ENCODE measurements at places on chromosomes 2 and 18.

DNA sequence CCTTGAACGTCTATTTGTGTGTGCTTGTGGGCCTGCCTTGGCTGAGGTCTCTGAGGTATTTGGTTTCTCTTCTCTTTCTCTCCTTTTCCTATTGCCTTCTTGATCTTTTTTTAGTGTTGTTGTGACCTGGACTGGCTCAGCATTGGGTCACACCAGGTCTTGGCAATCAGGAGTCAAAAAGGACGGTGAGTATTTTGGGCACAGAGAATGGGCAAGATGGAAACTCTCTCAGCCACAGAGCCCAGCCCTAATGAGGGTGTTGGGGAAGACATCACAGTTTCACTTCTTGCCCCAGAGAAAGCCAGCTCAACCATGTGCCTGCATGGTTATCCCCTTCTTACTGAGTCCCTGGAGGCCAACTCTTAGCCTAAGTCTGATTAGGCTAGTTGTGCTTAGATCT is 13.7 kb upstream of the INO80C start:
- no peak for DNase-seq

GRCh38 chr2:30237966-30238800 is 6.8 kb downstream of the LBH start:
- DNase-seq = no peak

DNA sequence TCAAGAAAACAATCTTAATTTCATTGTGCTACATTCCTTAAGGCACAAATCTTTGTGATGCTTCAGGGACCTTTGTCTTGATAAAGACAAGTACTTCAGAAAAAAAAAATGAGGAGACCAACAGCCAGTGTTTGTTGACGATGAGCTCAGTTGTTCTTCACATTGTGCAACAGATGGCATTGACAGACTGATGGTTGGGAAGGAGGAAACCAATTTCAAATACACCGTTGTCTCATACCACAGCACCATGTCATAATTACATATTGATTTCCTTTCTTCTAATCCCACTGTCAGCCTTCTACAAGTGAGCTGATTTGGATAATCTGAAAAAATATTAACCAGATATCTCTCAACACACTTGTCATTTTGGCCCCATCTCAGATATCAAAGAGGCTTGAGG is 53.7 kb upstream of the GRB14 start:
- no peak for DNase-seq

DNA sequence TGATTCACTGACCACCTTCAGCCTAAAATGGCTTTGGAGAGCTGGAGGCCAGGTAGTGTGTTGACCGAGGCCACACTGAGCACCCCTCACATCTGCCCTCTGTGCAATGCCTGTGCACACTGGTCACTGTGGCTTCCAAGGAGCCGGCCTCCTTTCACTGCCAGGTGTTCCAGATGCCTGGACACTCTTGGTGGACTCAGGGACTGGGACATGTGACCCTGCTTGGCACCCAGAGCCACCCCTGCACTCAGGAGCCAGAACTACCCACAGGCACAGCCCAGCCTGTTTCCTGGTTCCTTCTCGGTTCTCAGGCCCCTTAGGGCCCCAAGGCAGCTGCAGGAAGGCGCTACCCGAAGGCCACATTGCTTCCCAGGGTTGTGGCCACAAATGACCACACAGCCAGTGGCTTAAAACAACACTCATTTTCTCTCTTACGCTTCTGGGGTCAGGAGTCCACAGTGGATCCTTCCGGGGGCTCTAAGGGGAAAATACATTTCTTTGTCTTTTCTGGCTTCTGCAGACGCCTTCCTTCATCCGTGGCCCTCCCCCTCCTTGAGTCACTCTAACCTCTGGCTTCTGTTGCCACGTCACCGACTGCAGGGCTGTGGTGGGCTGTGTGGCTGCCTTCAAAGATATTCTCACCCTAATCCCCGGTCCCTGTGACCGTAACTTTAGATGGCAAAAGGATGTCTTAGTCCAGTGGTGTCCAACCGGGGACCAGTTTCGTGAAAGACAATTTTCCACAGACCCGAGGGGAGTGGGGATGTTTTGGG is 78.6 kb downstream of the ASB1 start:
- DNase-seq = no peak

GRCh38 chr2:96618596-96619283 is 19.4 kb downstream of the KANSL3 start:
- no peak for DNase-seq

GRCh38 chr2:201926067-201926466 is 107.6 kb upstream of the FZD7 start:
- no peak for DNase-seq

DNA sequence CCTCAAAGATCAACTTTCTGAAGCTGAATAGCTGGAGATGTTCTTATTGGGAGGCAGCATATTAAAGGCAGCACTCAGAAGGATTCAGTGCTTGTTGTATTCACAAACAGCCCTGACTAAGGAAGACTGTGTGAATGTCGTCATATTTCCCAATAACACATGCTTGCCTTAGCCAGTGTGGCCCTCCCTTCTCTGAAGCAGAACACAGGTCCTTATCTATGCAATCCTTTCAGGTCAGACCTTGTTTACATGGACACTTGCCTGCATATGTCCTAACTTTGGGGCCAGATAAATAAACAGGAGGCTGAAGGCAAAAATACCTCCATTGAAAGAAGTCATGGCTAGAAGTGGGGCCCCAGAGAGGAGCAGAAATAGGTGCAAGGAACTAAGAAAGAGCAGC is 97.2 kb downstream of the SLC4A3 start:
- DNase-seq = no peak

DNA sequence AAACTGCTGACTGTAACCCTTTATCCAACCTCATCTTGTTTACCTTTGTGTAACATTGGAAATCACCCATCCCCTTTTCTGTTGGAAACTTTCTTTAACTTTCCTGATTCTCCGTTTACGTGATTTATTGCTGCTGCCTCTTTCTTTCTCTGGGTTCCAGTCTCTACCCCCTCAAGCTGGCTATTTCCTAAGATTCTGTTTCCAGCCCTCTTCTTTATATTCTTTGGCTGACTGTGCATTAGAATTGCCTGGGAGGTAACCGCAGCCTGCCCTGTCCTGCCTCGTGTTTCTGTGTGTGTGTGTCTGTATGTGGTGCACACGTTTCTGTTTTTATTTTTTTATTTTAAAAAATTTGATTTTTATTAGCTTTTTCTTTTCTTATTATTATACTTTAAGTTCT is 229.2 kb downstream of the PLCL1 start:
- DNase-seq = no peak

DNA sequence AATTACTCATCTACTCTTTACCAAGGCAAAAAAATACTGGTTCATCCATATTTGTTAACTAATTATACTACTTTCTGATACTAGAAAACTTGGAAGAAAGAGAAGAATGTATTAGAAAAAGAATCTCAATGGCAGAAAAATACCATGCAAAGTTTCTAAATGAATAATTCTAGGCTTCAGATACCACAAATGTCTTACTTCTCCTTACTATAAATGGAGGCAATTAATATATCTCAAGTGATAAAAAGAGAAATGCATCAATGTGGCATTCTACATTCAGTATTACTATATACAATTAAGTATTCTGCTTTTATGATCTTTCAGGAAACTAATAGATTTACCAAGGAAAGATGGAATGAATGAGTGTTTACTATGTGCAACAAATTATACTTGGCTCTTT is 85.5 kb downstream of the ITSN2 start:
- DNase-seq = no peak

DNA sequence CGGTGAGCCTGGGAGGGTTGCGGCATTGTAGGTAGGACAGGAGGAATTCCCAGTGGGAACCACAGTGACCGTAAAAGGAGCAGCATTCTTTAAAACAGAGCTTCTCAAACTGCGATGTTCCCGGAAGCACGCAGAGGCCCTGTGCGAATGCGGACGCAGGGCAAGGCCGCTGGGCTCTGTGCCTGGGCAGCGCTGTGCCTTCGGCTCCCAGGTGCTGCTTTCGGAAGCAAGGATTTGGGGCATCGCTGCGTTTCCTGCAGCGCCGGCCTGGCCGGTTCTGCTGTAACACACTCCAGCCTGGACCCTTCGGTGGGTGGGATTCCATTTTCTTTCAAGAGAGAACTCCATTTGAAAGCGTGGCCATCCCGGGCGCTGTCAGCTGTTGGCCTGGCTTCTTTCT is 118.6 kb downstream of the PTGR3 start:
- no peak for DNase-seq

GRCh38 chr2:19841918-19842693 is 59.7 kb downstream of the TTC32 start:
- no peak for DNase-seq

DNA sequence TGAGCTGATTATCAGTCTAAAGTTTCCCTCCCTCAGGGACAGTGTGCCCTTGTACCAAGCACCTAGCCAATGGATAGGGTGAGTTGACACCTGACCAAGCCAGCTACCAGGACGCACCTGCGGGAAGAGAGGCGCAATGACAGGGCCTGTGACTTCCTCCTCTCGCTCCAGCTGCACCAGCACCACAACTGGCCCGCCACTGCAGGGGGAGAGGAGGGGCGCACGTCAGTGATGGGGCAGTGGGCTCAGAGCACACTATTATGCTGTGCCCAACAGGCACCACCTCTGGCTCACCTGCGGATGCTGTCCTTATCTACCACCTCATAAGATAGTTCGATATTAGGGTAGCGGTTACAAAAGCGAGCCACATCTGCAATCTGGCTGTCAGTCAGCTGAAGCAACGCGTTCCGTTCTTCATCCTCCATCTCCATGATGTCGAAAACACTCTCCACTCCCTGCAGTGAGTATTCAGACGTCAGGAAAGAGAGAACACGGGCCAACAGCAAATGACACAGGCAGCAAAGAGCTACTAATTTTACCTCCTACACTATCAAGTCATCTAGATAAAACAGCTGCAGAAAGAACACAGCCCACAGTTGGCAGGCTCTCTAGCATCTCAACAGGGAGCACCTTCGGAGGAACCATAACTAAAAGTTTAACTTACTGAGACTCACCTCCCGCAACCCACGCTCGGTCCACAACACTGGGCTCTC is 10.9 kb downstream of the CIAO1 start:
- no peak for DNase-seq

DNA sequence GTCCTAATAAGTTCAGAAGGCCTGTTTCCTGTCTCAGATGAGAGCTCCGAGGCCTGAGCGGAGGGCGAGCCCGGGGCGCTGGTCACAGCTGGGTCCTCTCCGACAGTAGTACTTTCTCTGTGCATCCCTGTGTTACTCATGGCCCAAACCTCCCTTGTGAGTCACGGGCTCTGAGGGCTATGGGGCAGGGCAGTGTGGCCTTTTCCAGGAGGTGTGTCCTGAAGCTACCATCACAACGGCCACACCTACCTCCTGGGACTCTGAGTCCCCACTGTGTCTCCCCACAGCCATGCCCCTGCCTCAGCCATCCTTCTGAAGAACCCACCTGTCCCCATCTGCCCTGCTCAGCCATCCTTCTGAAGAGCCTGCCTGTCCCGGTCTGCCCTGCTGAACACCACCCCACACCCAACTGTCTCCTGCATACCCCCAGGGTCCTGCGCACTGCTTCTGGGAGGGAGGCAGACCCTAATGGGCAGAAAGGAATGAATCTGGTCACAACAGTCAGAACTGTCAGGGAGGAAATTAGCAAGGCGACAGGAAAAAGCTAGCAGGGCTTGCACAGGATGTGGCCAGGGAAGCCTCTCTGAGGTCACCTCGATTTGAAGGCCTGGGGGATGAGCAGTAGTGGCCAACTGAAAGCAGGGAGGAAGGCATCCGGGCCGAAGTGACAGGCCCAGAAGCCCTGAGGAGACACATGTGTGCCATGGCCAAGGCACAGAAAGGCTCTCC is 145.4 kb upstream of the RIOK3 start:
- DNase-seq = peak; percentile 49

DNA sequence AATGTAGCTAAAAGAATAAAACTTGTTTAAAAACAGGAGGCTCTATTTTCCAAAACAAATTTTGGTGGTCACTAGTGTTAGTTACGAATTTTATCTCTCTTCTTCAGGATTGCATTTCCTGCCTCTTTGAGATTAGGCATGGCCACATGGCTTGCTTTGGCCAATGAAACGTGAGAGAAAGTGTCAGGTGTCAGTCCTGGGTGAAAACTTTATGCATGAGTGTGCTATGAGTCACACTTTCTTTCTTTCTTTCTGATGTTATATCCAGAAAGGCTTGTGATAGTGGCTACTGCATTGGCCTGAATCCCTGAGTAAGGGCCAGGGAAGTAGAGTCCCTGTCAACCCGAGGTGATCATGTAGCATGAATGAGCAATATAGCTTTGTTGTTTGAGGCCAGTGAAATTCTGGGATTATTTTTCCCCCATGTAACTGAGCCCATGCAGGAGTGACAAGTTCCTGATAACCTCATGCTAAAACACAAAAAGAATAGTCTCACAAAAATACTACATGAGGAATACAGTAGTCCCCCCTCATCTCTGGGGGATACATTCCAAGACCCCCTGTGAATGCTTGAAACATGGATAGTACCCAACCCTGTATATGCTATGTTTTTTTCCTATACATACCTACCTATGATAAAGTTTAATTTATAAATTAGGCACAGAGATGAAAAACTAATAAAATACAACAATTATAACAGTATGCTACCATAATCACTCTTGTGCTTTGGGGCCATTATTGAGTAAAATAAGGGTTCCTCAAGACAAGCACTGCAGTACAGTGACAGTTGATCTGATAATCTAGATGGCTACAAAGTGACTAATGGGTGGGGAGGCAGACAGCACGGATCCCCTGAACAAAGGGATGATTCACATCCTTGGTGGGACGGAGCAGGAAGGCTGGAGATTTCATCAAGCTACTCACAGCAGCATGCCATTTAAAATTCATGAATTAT is 109.5 kb downstream of the CDC42EP3 start:
- DNase-seq = no peak

DNA sequence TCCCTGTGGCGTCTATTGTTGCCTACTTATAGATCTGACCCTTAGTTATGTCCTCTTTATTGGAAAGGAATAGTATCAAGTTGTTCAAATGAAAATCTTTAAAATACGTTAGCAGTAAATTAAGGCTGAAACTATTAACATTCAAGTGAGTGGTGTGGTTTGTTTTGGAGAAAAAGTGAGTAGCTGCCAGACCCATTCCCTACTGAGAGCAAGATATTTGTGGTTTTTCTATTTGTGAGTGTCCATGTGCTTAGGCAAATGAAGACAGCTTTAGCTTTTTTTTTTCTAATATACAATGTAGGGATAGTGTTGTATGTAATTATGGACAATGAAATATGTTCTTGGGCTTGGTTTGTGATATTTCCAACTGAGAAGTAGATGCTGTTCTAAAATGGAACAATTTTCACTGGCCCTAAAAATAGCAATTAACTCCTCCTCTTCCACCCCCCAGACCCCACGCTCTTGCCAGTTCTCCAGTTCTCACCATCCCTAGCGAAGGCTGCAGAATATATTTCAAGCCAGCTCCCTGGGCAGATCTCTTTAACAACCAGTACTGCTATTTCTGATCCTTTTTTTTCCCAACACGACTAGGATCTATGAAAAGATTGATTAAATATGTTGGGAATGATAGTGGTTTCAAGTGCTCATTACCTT is 83.1 kb downstream of the CCDC85A start:
- no peak for DNase-seq

- no peak for DNase-seq
Measured at GRCh38 chr2:70371753-70372152, 69.9 kb upstream of the FAM136A start.

DNA sequence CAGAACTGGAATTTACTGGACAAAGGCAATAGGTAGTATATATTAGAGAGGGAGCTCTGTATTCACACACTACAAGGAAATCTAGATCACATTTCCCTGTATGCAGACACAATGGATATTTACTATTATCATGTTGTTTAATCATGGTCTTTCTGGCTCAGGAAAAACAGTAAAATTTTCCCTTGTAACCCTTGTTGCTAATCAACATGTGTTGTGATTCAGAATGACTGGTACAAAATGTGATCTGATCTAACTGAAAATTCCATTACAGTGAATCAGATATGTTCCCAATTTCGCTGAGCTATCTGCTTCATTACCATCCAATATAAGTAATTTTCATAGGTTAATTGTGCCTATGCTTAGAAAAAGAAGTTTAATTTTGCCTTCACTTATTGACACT is 1109.7 kb downstream of the LRP1B start:
- no peak for DNase-seq

Data from activated CD4-positive, alpha-beta T cell treated with anti-CD3 and anti-CD28 coated beads, Interleukin-2, amount 10 ng/mL, durations not matched to agents 7 days and 5 days (primary cell).